Activated CD4-positive, alpha-beta T cell treated with anti-CD3 and anti-CD28 coated beads, Interleukin-2, Interleukin-4, amounts not matched to agents 100 ng/mL and 50 ng/mL, durations not matched to agents 16 hours and 8 hours (primary cell): ENCODE measurements at places on chromosomes 2 and 18.

DNA sequence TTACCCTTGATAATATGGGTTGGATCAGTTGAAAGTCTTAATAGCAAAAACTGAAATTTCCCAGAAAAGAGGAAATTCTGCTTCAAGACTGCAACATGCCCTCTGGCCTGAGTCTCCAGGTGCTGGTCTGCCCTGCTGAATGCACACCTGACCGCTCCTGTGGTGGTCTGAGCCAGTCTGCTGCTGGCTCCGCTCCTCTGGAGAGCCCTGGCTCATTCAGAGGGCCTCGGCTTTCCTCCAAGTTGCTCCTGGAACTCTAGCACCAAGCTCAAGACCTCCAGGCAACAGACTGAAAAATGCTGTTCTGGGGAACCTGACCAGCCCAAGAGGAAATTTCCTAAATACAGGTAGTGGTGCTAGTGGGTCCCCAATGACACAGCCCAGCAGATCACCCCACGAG lies 64.8 kb downstream of the DIPK1C start:
- DNase-seq = no peak

DNA sequence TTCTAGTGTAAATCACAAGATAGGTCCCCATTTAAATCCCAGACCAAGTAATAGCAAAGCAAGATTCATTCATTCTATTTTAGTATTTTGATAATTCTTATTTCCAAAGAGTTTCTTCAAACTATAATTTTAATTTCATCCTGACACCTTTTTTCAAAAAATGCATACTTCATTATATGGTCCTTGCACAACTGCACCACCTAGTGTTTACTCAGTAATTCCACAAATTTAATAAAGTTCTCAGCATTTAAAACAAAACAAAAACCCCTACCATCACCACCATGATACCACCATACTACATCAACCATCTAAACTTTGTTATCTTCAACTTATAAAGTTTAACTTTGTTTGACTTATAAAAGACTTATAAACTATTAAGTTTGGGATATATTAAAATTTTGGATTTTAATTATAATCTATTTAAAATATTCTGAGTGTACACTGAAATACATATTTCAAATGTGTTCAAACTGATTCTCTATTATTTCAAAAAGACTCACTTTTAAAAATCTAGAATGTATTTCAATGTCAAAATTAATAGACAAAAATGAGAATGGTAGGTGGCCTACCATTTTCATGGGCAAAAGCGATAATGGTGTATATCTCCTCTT lies 44.2 kb downstream of the WDPCP start:
- DNase-seq = peak; percentile 21

GRCh38 chr18:4391859-4392258 lies 63.2 kb downstream of the DLGAP1 start:
- no peak for DNase-seq

DNA sequence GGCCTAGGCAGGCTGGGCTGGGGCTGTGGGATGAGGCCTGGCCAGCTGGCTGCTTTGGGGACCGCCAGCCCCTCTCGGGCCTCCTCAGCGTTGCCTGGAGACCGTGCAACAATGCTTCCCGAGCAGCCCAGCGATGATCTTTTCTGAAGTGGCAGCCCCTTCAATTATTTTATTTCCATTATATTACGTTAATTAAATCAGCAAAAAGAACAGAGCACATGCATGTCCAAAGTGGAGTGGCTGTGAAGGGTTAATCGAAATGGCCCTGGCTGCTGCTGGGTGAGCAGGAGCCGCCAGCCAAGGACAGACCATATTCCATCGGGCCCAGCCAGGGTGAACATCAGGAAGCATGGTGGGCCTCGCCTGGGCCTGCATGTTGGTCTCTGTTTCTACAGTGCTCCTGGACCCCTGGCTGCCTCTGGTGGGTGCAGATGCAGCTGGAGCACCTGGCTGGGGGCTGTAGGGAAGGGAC lies 245.5 kb downstream of the MYCN start:
- DNase-seq = no peak

- DNase-seq = no peak
These were observed 7.1 kb downstream of the RNF125 start for GRCh38 chr18:32025744-32026143.

GRCh38 chr2:182088681-182089320 lies 103.1 kb downstream of the PPP1R1C start:
- DNase-seq = no peak

- DNase-seq = no peak
These were observed 275.4 kb upstream of the HS6ST1 start for GRCh38 chr2:128593879-128594650.

DNA sequence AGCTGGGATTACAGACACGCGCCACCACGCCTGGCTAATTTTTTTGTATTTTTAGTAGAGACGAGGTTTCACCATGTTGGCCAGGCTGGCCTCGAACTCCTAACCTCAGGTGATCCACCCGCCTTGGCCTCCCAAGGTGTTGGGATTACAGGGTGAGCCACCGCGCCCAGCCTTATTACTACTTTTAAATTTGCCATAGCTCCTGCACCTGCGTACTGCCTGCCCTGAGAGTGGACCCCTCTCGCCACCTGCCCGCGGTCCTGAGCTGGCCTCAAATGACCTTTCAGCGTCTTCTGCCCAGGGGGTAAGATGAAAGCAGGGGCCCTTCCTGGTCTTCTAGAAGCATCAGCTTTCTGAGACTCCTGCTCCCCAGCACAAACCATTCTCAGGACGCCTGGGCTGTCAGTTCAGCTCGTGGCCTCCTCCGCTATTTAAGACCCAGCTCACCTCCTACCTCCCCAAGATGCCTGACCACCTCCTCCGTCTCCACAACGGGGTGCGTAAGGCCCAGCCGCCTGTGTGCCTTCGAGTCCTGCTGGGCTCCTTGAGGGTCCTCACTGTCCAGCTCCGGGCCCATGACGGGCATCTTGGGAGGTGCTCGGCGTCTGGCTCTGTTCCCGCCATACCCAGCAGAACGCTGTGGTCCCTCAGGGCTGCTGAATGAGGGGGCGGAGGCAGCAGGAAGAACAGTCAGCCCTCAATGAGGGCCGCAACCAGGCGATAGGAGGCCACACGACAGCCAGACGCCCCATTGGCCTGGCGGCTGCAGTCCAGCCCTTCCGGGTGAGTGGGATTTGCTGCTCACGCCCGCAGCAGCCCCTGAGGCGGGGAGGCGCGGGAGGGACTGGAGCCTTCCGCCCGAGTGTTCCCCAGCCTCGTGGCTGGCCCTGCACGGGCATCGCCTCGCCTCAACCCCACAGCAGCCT lies 266.6 kb downstream of the TFCP2L1 start:
- DNase-seq = no peak

- DNase-seq = no peak
These were observed 100.6 kb downstream of the MSH2 start for GRCh38 chr2:47503481-47504070.

GRCh38 chr18:10061566-10062140 lies 147.8 kb downstream of the VAPA start:
- no peak for DNase-seq

DNA sequence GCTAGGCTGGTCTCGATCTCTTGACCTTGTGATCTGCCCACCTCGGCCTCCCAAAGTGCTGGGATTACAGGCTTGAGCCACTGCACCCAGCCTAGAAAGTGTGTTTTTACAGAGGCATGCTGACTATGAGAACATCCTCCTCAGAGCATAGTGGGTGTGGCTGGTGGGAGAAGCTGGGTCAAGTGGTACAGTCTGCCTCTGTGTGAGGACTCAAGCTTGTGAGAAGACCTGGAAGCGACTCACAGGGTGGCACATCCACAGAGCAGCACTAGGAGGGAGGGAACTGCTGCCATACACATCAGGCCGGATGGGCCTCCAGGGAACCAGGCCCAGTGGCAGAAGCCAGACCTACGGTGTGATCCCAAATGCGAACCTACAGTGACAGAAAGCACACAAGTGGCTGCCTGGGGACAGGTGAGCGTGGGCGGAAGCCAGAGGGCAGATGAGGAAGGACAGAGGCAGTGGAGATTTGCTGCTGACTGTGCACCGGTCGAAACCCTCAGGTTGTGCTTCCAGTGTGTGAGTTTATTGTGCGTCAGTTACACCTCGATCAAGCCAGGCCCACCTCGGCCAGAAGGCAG lies 8.9 kb downstream of the ARHGEF4 start:
- DNase-seq = no peak

- no peak for DNase-seq
These were observed 16.1 kb downstream of the NFATC1 start for GRCh38 chr18:79411614-79412526.

GRCh38 chr2:129730979-129731378 lies 248.5 kb upstream of the RAB6C start:
- DNase-seq = no peak

GRCh38 chr2:33344230-33344629 lies 132.2 kb upstream of the RASGRP3 start:
- DNase-seq = no peak

DNA sequence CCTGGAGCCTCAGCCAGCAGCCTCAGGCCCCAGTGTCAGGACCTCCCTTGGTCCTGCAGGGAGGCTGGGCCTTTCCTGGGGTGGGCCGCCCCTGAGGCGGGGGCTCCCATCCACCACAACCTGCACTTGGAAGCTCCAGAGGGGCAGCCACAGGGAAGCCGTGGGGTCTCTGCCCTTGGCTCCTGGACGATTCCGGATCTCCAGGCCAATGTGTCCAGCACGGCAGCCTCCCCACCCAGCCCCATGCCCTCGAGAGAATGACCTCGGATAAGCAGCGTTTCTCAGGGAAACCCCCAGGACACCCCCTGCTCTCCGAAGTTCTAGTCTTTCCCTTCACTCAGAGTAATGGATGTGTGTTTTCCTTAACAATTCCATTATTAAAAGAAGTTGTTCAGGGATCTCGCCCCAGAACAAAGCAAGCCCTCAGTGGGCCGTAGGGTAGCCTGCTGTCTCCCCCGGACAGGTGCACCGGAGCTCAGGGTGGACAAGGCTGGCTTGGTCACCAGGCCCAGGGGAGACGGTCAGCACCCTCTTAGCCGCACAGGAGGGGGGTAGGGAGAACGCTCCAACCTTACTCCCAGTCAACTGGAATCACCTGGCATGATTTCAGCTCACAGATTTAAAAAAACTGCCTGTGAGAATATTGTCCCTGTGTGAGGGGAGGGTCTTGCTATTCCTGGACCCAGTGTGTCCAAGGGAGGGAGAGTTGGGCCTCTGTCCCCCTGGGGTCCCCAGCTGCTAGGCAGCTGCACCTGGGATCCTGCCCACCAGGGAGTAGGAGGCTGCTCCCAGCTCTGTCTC lies 72.2 kb upstream of the OTOS start:
- no peak for DNase-seq

DNA sequence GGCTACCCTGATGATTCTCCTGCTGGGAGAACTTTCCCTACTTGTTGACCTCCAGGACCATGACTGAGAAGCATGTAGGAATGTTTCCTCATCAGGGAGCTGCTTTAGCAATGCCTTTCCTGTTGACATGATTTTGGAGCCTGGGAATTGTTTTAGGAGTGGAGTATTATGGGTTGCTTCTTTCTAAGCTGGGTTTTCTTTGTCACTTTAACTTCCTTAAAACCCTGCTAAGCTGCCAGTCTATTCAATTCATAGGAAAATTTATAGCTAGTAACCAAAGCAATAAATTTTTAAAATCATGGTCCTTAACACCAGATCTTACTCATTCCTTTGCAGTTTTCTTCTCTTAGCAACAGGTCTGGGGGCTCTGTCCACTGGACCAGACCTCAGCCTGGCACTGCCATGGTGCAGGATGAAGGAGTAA lies 125.6 kb upstream of the TACR1 start:
- no peak for DNase-seq

DNA sequence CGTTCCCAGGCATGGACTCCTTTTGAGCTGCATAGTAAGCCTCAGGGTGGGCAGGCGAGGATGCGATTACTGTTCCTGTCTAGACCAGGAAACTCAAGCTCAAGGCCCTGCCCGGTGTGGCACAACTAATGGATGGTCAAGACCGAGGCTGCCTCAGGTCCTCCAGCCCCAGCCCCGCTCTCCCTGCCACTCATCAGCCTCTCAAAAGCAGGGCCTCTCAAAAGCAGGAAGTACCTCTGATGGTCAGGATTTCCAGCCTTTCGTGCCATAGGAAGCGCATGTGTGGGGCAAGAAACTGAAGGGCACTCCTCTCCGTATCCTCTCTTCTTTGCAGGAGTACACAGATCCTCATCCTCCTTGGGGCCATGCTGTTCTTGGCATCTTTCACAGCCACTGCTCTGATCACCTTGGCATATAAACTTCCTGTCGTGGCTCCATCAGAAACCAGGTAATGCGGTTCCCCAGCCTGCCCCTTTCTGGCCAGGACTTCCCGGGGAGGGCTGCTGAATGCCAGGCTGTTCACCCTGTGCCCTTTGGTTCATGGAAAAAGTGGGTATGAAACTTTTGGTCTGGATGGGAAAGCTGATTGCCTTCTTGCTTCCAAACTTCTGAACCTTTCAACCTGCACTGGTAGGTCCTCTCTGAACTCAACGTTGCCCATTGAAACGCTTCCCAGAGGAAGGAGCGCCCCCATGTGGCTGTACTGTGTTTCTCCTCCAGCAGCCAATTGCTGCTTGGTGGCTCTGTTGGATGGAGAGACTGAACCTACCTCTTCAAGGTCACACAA lies 82.8 kb upstream of the SEC11C start:
- DNase-seq = peak; percentile 73

- no peak for DNase-seq
These were observed 16.9 kb downstream of the TGIF1 start for GRCh38 chr18:3466872-3467271.

- DNase-seq = peak; percentile 42
These were observed 92.1 kb downstream of the TMEM18 start for GRCh38 chr2:584863-585823.

DNA sequence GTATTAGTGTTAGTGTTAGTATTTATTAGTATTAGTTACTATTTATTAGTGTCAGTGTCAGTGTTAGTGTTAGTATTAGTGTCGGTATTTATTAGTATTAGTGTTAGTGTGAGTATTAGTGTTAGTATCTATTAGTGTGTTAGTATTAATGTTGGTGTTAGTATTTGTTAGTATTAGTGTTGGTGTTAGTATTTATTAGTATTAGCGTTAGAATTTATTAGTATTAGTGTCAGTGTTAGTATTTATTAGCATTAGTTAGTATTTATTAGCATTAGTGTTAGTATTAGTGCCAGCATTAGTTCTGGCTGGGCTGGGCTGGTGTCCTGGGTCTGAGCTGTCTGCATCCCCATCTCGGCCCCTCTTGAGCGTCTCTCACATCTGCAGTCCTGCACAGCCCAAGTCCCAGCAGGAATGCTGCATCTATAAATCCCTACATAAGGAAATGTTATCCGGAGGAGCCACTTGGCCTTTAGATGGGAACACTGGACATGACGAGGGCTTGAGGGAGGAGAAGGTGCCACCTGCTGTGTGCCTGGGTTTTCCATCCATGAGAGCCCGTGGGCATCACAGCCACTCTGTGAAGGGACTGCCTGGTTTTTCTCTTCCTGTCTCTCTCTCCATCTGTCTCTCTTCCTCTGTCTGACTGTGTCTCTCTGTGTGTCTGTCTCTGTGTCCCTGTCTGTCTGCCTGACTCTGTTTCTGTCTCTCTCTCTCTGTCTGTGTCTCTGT lies 33.6 kb downstream of the TWIST2 start:
- DNase-seq = peak; percentile 11

- no peak for DNase-seq
These were observed 40.5 kb upstream of the KIDINS220 start for GRCh38 chr2:8877894-8878293.
